ENCODE measurements at places on chromosomes 2 and 18.

DNA sequence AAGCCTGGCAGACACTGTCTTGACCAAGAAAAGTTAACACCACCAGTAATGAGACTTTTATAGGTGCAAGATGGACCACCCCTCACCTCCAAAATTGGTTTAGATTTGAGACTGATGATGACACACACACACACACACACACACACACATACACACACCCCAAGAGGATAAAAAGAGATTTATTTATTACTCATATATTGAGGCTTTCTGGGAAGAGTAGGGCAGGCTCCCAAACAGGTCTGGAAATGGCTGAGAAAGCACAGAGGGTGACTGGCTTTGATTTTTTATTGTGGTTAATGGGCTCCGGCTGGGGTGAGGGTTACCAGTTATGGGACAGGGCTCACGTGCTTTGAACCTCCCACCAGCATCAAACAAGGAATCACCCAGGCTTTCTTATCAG is 54.2 kb upstream of the ADAM23 start:
- DNase-seq, result no peak

GRCh38 chr2:48343571-48344440 is 186.1 kb upstream of the STON1 start:
- peak; percentile 78 for DNase-seq

DNA sequence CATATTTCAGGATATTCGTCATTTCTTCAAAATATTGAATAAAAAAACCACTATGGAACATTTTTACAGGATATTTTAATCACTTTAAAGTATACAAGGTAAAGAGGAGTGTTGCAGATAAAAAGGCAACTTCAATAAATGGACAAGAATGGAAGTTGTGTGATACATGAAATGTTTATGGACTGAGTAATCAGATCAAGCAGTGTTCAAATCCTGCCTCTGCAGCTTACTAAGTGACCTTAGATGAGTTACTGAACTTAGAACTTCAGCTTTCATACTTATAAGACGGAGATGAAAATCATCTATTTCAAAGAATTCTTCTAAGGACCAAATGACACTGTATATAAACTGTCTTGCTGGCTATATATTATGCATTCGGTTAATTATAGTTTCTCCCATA is 87.2 kb downstream of the LNPK start:
- no peak for DNase-seq

- no peak for DNase-seq
Observed at GRCh38 chr2:6072768-6073167, 380.6 kb downstream of the SOX11 start.

DNA sequence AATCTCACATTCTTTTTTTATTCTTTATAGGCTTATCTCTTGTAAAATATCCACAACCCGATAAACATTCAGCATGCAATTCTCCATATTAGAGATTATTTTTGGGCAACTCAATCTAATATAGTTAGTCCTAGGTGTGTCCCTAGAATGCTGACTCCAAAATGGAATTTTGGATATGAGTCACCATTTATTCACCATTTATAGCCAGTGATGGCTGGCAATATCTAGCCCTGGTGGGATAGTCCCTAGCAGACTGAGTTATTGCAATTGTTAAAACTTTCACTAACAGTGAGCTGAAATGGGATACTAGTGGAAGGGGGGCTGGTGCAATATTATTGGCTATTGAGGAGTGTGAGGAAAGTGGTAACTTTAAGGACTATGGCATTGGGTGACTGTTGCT is 401.6 kb downstream of the SLC4A3 start:
- no peak for DNase-seq

GRCh38 chr18:62396381-62396780 is 71.3 kb downstream of the TNFRSF11A start:
- no peak for DNase-seq

DNA sequence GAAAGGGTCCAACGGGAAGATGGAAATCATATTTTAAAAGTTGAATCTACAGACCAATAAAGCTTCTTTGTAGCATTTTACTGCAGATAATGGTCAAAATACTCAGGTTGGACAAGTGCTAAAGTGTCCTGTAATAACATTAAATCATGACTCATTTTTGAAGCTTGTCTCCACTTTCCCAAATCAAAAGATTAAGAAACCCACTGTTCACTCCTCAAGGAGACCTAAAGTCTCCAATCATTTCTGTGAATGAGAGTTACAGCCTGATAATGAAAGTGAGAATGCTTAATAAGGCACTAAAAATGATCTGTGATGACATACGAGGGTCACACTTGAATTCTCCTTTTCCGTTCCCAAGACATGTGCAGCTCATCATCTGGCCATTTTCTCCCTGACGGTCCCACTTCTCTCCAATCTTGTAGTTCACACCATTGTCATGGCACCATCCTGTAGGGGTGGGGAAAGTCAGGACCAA is 53.4 kb downstream of the ATIC start:
- DNase-seq, result no peak

- no peak for DNase-seq
Observed at GRCh38 chr2:106232638-106233349, 38.7 kb upstream of the UXS1 start.

DNA sequence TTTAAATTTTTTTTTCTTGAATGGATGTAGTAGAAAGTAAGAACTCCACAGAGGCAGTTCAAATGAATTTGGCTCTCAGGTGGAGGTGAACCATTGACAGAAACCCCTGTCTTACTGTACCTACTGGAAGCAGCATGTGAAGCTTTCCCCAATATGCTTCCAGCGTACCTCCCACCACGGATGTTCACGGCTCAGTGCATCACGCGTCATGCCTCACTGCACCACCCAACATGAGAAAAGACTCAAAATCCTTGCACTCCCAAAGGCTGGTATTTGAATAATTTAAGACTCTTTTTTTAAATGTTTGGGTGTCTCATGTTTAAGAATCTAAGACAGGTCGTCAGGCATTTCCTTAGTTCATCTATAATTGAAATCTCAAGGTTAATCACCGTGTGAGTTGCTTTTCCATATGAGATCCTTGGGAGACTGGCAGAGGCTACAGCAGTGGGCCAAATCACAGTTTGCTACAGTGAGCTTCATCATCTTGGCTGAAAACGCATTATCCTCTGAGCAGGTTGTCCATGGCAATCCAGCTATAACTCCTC is 846.4 kb downstream of the DCDC2C start:
- DNase-seq, result no peak

DNA sequence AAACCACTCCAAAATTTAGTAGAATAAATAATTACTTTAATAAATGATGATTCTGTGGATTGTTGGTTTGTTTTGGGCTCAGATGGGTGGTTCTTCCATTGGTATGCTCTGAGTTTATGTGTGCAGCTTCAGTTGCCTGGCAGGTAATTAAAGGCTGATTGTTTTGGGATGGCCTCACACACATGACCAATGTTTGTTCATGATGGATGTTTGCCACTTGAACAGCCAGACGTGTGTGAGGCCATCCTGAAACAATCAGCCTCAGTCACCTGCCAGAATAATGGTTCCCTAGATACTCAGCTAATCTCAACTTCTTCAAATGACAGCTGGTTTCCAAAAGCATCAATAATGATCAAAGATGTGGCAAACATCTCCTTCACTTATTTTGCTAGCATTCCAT is 352.5 kb upstream of the GULP1 start:
- no peak for DNase-seq

DNA sequence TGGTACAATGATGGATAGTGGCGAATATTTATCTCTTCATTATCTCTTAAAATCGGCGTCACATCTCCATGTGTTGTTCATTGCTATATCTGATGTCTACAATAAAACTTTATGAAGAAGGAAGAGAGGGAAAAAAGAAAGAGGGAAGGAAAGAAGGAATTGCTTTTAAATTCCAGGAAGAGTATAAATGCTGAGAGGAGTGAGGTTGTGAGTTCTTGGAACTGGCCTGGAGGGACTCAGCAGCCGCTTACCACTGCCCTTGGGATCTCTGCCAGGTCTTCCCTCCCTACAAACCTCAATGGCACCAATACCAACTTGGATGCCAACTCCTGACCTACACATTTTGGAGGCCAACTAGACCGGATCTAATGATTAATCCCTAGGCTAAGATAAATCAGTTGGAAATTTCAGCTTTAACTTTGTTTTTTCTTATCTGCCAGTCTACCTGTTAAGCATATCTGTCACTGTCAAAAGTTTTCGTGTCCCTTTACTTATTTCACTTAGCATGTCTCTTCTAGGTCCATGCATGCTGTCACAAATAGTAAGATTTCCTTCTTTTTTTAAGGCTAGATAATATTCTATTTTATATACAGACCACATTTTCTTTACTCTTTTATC is 9.8 kb downstream of the SCN9A start:
- no peak for DNase-seq

DNA sequence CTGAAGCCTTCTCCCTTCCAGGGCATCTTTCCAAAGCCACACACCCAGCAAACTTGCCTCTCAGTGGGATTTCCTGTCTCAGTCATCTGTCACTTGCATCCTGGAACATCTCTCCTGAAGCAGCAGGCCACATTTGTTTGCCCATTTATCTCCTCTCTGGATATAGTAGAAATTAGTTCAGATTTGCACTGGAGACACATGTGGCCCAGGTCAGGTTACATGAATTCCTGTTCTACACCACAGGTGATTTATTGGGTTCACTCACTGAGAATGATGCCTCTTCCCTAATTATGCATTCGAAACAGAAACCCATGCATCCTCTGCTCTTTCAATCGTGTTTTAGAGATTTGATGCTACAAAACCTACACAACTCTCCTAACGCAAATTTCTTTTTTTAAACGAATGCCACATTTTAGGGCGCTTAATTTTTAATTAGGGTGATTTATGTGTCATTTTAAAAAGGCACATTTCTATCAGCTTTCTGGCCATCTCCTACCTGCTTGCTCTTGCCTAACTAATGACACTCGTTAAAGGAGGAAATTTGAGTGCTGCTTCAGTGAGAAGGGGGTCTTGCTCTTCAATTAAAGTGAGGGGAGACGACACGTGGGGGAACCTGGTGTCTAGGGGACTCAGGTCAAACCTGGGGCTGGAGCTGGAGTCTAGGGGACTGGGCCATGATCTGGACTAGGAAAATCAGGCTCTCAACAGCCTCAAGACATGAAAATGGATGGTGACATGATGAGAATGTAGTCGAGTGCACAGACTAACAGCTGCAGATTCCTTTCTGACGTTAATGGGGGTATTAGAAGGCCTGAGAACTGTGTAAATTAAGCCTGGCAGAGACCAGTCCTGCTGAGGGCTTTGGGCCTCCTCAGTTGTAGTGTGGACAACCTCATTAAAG is 221.4 kb downstream of the CLIP4 start:
- no peak for DNase-seq

GRCh38 chr2:98473995-98474780 is 29.5 kb downstream of the INPP4A start:
- DNase-seq, result peak; percentile 59

DNA sequence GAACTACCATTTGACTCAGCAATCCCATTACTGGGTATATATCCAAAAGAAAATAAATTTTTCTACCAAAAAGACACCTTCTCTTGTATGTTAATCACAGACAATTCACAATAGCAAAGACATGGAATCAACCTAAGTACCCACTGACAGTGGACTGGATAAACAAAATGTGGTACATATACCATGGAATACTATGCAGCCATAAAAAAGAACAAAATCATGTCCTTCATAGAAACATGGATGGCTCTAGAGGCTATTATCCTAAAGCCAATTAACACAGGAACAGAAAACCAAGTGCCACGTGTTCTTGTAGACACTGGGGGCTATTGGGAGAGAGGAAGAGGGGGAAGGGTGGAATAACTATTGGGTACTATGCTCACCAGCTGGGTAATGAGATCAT is 27.7 kb downstream of the FLACC1 start:
- DNase-seq, result no peak

DNA sequence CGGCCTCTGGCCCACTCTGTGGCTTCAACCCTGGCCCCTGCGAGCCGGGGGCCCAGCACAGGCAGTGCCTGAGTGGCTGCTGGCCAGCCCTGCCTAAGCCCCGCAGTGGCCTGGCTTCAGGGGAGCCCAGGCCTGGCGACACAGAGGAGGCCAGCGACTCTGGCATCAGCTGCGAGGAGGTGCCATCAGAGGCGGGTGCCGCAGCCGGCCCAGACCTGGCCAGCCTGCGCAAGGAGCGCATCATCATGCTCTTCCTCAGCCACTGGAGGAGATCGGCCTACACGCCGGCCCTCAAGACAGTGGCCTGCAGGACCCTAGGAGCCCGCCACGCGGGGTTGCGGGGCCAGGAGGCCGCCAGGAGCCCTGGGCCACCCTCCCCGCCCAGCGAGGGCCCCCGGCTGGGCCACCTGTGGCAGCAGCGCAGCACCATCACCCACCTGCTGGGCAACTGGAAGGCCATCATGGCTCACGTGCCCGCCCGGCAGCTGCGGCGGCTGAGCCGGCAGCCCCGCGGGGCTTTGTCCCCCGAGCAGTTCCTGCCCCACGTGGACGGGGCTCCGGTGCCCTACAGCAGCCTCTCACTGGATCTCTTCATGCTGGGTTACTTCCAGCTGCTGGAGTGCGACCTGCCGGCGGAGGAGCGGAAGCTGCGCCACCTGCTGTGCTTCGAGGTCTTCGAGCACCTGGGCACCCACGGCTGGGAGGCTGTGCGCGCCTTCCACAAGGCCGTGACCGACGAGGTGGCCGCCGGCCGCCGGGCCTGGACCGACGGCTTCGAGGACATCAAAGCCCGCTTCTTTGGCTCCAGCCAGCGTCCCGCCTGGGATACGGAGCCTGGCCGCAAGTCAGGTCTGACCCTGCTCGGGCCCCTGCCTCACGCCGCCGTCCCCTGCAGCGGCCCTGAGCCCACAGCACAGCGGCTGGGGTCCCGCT is 7.5 kb upstream of the KLHL30 start:
- no peak for DNase-seq

DNA sequence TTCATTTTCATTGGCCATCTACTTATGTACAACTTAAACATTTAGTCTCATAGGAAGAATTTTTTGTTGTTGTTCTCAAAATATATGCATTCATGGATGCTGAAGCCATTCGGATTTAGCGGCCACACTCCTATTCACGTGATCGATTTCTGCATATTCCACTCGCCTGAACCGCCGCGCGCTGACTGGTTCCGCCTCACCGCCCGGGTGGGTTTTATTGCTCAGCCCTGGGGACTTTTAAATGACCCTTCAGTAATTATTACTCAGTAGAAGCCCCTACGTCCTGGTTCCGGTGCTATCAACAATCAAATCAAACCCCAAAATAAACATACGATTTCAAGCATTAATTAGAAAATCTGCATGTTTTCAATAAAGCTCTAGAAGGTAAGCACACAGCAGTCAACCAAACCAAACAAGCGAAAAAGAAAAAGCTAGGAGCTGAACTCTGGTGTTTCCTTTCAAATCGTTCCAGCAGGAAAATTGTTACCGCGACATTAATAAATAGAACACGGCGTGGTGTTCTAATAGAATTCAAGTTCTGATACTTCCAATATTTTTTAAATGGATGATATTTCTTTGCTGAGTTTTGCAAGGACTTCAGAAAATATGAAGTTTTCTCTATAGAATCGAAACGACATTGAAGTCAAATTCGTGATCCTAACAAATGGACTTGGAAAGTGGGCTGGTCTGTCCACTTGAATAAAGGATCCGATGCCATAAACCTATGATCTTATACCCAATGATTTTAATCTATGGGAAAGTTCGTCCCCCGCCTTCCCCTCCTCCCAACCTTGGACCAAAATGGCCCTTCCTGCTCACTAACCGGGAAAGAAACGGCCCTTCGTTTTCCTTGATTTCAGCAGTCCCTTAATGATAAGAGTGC is 9.3 kb downstream of the PAX3 start:
- DNase-seq, result no peak

- DNase-seq, result no peak
Observed at GRCh38 chr2:18265614-18266586, 294.6 kb downstream of the RDH14 start.

- no peak for DNase-seq
Observed at GRCh38 chr2:25490217-25490616, 148.5 kb upstream of the DNMT3A start.

Data from CD4-positive, alpha-beta T cell treated with Interleukin-17A for 1 hour (primary cell).